ENCODE measurements at places on chromosomes 11 and 22. TPM values are rescaled to one million over a fixed set of nuclear protein-coding genes. Genes with fewer than 3 reads are reported as not detected.

DNA sequence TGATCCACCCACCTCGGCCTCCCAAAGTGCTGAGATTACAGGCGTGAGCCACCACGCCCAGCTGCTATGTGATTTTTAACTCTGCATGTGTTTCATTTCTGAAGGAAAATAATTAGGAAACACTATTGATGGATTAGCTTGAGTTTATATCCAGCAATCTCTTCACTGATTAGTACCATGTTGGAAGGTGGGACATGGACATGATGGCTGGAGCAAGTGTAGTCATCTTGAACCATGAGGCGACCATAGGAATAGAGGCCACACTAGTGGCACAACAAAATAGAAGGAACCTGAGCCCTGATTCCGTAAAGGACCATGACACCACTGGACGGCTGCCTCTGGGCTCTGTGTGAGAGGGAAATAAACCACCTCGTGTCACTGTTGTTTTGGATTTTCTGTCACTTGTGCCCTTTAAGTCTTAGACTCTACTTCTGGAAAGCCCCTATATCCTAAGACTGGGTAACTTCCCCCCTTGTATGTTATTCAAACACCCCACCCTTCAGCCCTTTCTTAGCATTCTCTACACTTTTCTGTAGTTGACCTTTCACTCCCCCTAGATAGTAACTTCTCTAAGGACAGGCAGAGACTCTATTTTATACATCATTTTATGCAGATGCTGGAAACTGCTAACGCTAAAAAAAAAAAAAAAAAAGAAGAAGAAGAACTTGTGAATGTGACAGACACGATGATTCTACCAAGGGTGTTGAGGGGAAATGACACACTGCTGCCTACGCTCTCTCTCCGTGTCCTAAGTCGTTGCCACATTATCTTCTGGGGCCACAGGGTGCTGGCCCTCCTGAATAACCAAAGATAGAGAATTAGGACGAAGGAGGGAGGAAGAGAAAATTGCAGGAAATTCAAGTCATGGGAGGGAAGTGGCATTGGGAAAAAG, 2.7 kb upstream of the VPS37C start:
- DNase-seq, result no peak

GRCh38 chr22:36055376-36056295, 27.0 kb upstream of the RBFOX2 start:
- no peak for DNase-seq

DNA sequence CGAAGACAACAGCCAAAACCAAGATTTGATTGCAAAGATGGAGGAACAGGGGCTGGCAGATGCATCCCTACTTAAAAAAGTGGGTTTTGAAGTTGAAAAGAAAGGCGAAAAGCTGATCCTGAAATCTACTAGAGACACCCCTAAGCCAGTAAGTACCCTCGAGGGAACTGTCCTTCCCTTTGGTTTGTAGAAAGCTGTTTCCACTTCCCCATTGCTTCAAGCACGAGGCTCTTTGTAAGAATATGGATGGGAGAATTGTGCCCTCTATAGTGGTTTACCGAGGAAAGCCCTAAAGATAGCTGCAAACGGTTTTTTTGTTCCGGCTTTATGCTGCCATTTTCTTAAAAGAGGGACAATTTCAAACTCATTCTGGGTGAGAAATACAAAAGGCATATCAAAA, 133.9 kb downstream of the WNT7B start:
- no peak for DNase-seq

DNA sequence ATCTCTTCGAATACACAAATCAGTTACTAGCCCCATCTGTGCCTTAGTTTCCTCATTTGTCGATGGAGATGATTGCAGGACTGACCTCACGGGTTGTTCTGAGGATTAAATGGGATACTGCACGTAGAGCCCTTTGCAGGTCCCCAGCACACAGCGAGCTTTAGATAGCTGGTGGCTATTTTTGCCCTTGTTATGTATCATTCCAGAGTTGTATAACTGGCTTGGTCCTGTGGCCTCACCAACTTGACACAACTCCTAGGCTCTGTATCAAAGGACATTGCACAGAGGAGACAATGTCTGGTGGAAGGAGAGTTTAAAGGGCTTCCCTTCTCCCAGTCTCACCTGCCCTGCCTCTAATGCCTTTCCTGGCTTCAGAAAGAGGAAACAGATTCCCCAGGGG, 22.8 kb upstream of the DGAT2 start:
- DNase-seq, result no peak

- DNase-seq, result no peak
These were observed 37.0 kb upstream of the DNAJB7 start for GRCh38 chr22:40898850-40899357.

- DNase-seq, result peak; percentile 87
These were observed 152.7 kb downstream of the ADAMTS15 start for GRCh38 chr11:130601141-130601540.

- DNase-seq, result no peak
These were observed 14.6 kb downstream of the TRIOBP start for GRCh38 chr22:37711490-37711889.

- no peak for DNase-seq
These were observed 130.4 kb upstream of the C11orf87 start for GRCh38 chr11:109291553-109291952.

The BMAL1 gene
- 9.5 TPM for total RNA-seq

The SMIM38 gene
- total RNA-seq, result 0.11 TPM

The SEPTIN5 gene
- total RNA-seq, result 120 TPM

The RASD2 gene
- total RNA-seq, result 9.5 TPM

The DNAJB7 gene
- not detected for total RNA-seq

The DMC1 gene
- 0.46 TPM for total RNA-seq

The SCUBE2 gene
- total RNA-seq, result 1.3 TPM

The MB gene
- total RNA-seq, result 17,829 TPM

The OR10A4 gene
- total RNA-seq, result not detected

Data from Right ventricle myocardium inferior (tissue), 1 donor.